Activated naive CD4-positive, alpha-beta T cell treated with anti-CD3 and anti-CD28 coated beads for 36 hours (primary cell): ENCODE measurements at places on chromosomes 7 and 10. TPM values are rescaled to one million over a fixed set of nuclear protein-coding genes. Genes with fewer than 3 reads are reported as not detected.

Gene CNPY1
- total RNA-seq, result not detected

Gene GALNT17
- total RNA-seq, result not detected

Gene ACADSB
- total RNA-seq, result 19.8 TPM

Gene C10orf71
- total RNA-seq, result not detected

Gene CALCR
- total RNA-seq, result not detected

Gene UPF2
- total RNA-seq, result 27.5 TPM

DNA sequence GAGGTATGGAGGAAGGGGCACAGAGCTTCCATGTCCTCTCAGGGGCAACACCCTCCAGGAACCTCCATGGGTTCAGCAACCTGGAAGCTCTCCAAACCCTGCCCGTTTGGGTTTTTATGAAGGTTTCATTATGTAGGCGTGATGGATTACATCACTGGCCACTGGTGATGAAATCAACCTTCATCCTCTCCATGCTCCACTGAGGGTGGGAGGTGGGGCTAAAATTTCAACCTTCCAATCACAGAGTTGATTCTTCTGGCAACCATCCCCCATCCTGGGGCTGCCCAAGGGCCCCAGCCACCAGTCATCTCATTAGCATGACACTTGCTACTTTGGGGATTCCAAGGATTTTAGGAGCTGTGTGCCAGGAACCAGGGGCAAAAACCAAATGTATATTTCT, 90.1 kb downstream of the TEX36 start:
- no peak for DNase-seq

GRCh38 chr10:44949127-44949802, 10.3 kb upstream of the RASSF4 start:
- DNase-seq, result no peak

DNA sequence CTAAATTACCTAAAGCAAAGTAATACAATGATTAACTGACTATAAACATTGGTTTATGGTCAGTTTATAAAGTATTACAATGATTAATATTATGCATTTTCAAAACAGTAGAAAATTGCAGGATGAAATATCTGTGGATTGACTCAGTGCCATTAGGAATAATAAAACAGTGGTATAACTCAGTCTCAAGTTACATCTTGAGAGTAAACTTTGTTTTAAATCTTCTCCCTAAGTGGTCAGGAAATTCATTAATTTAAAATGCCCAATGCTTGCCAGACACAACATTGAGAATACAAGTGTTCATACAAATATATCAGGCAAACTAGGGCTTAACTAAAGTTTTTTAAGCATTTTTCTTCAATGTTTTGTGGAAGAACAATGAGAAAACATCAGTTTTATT, 257.8 kb downstream of the ETV1 start:
- DNase-seq, result no peak

- no peak for DNase-seq
Observed at GRCh38 chr7:38681882-38682281, 50.7 kb upstream of the AMPH start.

DNA sequence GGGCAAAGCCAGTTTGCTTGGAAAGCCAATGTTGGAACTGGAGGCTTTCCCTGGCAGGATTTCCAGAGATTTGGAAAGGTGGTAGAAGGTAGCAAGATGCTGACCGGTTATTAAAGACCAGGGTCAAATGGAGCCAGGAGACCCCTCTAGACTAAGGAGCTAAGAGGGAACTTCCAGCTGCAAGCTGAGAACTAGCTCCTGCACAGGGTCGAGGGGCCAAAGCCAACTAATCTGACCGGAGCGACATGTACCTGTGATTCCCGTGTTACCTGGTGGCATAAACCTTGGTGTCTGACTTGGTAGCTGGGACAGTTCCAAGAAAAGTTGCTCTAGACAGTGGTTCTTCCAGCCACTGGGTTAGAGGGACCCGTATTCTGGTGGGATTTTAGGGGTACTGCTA, 41.8 kb downstream of the SPDYE5 start:
- no peak for DNase-seq

- DNase-seq, result no peak
Observed at GRCh38 chr7:64793106-64793755, 997 bp upstream of the ZNF138 start.

GRCh38 chr10:86259901-86260562, 106.6 kb downstream of the GRID1 start:
- no peak for DNase-seq

DNA sequence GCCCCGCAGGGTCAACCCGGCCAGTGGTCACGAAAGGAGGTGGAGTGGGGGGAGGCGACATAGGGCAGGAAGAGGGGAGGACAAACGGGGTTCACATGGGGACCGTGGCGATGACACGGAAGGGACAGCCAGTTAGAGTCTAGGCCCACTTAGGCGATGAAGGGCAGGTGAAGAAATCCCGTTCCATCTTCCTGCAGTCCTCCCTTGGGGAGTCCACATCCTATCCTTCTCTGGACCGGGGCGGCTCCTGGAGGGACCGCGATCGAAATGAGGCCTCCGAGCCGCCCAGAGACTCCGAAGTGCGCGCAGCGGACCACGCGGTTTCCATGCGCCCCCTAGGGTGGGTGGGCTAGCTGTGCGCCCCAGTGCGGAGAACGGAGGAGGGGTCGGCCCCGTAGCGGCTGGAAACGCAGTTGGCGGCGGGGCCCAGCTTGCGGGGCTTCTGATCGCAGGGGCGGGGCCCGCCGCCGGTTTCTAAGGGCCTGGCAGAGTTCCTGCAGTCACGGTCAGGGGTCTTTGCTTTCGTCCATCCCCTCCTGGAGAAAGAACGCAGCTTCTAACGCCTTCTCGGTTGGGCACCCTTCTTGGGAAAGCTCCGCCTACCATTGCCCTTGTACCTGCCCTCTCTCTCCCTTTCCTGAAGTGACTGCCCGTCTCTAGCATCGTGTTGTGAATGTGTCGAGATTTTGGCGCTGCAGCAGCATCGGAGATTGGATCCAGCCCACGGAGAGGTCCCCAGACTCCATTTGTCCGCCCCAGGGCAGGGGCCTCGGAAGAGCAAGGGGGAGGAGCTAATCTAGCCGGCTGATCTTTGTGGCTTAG, 17.9 kb upstream of the TMEM225B start:
- DNase-seq, result peak; percentile 69

DNA sequence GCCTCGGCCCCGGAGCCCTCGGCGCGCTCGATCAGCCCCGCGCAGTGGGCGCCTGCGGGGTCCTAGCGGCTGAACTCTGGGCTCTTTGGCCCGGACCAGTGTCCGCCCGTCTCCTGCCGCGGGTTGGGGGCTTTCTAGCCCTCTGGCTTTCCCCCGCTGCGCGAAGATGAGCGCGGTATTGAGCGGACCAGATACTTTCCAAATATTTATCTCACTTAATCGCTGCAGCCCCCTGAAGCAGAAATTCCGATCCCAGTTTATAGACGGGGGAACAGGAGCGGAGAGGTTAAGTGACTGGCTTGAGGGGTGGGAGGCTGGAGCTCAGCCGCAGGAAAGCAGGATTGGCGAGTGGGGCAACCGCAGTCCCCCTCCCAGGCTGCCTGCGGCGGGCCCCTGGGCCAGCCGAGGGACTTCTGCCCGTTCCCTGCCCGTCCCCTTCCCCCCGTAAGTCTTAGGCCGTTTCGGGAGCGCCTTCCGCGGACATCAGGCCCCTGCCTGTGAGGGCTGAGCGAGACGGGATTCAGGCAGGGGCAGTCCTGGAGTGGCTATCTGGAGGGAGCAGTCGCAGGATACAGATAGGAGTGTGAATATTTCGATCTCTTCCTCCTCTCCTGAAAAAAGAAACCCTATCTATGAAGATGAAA, 565 bp downstream of the STRIP2 start:
- DNase-seq, result no peak

DNA sequence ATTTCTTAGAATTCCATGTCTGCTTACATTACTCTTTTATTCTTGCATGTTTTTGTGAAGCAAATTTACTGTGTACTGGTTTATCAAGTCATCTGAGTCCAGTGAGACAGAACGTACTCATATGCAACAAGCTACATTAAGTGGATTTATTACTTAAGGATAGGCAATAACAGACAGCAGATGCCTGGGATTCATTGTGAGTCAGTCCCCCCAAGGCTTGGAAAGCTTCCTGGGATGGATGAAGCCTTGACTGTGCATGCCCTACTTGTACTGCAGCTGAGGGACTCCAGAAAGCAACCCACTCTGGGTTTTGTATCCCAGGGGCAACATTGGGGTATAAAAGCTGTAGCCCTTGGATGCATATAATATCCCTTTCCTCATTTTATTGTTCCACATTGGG, 113.4 kb upstream of the RAB18 start:
- no peak for DNase-seq

- DNase-seq, result no peak
Observed at GRCh38 chr10:70784016-70784415, 1.2 kb downstream of the TBATA start.

- peak; percentile 41 for DNase-seq
Observed at GRCh38 chr10:70053841-70054288, 1.2 kb downstream of the MACROH2A2 start.

DNA sequence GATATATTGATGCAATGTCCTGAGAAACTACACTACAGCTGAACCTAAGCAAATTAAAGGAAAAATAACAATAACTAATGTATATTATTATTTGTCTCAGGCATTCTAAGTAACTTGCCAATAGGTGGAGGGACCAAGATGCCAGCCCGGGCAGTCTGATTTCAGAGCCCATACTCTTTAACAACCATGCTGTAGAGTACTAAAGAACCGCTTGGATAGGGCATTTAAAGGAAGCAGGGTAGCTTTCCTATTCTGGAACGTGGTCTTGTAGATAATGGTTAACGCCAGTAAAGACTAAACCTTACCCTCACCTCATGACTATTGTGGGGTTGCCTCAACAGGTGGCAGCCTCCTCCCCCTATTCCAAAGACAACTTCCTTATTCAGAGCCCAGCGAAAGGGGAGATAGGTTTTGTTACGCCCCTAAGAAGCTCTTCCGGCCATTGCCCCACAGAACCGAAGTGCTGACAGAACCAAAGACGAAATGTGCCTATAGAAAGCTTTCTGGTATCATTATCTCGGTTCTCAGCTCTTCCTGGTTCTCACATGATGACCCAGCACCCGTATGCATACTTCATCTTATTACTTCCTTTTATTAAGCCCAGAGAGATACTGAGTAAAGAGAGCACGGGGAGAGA, 707 bp upstream of the C1GALT1 start:
- DNase-seq, result peak; percentile 64

GRCh38 chr7:99493823-99494222, 6.3 kb downstream of the ZNF394 start:
- no peak for DNase-seq

DNA sequence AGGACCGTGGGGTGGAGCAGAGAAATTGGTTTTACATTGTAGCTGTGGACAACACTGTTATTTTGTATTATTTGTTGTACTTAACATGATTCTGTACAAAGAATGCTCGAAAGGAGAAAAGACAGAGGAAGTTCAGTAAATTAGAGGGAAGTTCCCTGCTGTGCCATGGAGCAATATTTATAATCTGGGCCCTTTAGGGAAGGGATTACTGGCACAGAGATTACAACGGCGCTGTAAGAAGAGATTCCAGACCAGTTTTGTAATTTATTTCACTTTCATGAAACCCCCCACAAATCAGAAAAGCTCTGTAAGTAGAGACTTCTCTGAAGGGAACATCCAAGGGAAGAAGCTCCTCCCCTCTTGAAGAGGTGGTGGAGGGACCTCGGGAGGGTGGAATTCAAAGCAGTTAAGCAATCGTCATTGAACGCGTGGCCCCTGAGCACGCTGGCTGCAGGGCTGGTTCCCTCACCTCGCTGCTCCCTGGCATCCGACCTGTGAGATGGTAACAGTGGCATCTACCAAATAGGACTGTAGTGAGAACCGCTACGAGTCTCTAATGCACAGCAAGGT, 113.5 kb downstream of the KLF6 start:
- no peak for DNase-seq

DNA sequence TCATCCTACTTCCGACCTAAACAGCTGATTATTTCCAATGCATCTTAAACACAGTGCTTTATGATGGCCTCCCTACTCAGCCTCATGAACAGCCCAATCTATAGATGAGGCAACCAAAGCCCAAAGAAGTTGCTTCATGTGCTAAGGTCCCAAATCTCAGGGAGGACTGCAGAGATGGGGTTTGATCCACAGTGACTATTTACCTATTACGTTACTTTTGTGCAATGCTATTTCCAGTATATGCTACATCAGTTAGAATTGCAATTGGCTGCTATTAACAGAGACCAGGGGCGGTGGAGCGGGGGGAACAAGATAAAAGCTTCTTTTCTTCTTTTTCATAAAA, 153.0 kb upstream of the TNS3 start:
- DNase-seq, result no peak

DNA sequence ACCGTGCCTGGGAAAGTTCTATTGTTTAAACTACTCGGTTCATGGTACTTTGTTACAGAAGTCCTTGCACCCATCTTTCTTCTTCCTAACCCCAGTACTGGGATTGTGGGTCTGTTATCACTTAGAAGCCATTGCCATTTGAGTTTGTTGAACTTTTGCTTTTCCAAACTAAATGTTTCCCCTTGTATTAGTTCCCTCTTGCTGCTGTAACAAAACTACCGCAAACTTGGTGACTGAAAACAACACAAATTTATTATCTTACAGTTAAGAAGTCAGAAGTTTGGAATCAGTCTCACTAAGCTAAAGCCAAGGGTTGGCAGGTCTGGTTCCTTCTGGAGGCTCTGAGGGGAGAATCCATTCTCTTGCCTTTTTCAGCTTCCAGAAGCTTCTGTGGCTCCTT, 6.9 kb upstream of the LAMB4 start:
- no peak for DNase-seq

DNA sequence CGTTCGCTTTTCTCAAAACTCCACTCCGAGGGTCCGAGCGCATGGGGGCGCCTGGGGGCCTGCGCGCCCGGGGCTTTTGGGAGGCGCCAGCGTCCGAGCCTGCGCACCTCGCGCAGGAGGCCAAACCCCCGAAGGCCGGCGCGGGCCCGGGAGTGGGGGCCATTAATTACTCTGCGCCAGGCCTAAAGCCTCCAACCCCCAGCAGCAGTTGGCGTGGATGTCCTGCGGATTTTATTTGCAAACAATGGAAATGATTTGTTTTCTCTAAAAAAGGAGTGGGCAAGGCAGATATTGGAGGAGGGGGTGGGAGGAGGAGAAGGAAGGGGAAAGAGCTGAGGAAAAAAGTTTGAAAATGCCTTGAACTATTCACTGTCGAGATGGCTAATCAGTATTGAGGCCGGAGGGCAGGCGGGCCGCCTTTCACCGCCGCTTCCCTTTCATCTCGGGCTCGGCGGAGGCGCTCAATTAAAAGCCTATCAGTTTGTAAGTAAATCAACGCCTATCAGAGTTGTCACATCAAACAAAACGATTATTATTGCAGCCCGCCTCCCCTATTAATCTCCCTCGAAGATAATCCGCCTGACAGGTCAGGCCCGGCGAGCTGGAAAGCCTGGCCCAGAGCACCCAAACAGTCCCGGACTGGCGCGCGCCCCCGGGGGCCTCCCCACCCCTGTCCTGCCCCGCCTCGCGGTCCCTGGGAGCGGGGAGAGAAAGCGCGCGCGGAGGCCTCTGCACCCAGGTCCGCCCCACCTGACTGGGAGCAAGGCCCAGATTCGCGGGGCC, 3.4 kb upstream of the ZNF503 start:
- no peak for DNase-seq

GRCh38 chr10:75023074-75023473, 88.4 kb upstream of the SAMD8 start:
- no peak for DNase-seq

- DNase-seq, result peak; percentile 87
Observed at GRCh38 chr7:150665089-150665748, 20.3 kb upstream of the GIMAP2 start.
